PC-3 (cell line): ENCODE measurements at places on chromosomes 5 and 9.

DNA sequence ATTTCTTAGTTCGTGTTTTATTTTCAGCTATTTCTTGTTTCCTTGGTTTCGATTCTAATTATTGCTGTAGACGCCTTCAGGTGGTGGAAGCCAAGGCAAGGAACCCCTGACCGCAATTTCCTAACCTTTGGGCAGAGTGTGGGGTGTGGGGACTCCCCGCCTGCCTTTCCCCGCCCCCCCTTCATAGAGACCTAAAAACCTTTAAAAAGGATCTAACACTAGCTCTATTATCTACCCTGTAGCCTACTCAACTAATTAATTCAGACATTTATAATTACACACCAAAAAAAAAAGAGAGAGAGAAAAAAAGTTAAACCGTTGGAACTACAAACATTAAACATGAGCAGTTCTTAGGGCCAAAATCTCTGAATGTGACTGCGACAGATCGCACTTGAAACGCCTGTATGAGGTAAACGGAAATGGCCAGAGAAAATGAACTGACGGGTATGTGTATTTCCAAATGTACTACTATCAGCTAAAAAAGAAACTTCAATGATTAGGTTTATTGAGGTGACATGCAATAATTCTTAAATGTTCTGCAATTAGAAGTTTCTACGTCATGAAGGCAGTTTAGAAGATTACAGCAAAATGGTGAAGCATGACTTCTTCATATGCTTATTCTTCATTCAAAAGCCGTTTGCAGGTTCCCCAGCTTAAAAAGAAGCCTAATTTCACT lies 19.0 kb upstream of the FER start:
- peak overlapping the region; percentile 79 for H3K4me3 ChIP-seq
- H3K4me1 ChIP-seq: peaks cover 26% of the 10 kb centered on the region
- no peaks in the 10 kb centered on the region for H3K36me3 ChIP-seq

GRCh38 chr5:55897905-55898304 lies 46.7 kb downstream of the IL31RA start:
- no peaks in the 10 kb centered on the region for H3K27me3 ChIP-seq
- no peaks in the 10 kb centered on the region for H3K36me3 ChIP-seq
- no peak overlapping the region for H3K27ac ChIP-seq
- H3K4me3 ChIP-seq: no peak overlapping the region

GRCh38 chr5:107088907-107089306 lies 581.8 kb downstream of the EFNA5 start:
- H3K36me3 ChIP-seq: no peaks in the 10 kb centered on the region
- no peak overlapping the region for H3K4me3 ChIP-seq
- H3K4me1 ChIP-seq: no peaks in the 10 kb centered on the region
- no peak for DNase-seq

GRCh38 chr5:110716247-110717245 lies 9.9 kb downstream of the TMEM232 start:
- no peak overlapping the region for H3K4me3 ChIP-seq
- no peaks in the 10 kb centered on the region for H3K36me3 ChIP-seq
- DNase-seq: no peak
- H3K27ac ChIP-seq: no peak overlapping the region
- peaks cover 9% of the 10 kb centered on the region; the same call in 1 of the 2 replicates for H3K27me3 ChIP-seq

- no peaks in the 10 kb centered on the region for H3K4me1 ChIP-seq
- no peak overlapping the region for H3K27ac ChIP-seq
- H3K4me3 ChIP-seq: no peak overlapping the region
Measured at GRCh38 chr5:124236361-124237205, 509.9 kb downstream of the ZNF608 start.

DNA sequence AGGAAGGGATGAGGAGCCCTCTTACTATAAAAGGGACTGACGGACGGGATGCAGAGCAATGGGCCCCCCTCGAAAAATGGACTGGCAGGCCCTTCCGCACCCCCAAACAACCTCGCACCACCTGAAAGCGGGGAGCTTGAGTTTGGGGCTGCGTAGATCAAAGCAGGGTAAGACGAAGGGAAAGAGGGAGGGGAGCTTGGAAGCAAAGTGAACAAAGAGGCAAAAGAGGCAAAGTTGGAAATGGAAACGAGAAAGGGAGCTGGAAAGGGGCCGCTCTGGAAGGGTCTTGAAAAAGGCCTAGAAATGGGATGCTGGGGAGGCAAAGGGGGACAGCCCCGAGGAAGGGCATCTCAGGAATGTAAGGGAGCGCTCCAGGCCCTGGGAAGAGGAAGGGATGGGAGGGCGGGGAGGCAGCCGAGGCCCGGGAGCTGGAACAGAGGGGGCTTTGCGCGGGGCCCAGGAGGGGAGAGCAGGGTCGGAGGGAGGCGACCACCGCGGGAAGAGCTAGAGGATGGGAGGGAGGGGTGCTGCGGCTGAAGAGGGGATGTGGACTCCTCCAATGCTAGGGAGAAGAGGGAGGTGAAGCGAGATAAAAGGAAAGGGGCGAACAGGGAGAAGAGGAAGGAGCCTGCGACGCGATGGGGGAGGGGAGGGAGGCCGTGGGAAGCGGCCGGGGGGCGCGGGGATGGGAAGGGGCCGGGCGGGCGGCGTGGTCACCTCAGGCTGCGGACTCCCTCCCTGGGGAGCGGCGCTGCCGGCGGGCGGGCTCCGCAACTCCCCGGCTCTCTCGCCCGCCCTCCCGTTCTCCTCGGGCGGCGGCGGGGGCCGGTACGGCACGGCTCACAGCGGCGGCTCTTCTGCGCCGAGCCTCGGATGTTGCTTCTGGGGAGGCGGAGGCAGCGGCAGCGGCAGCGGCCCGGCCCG lies 577 bp downstream of the RNF145 start:
- no peaks in the 10 kb centered on the region for H3K27me3 ChIP-seq
- no peaks in the 10 kb centered on the region for H3K36me3 ChIP-seq
- H3K4me3 ChIP-seq: peak overlapping the region; percentile 95
- H3K27ac ChIP-seq: peak overlapping the region; percentile 93
- DNase-seq: no peak
- H3K4me1 ChIP-seq: peaks cover 32% of the 10 kb centered on the region

- H3K27ac ChIP-seq: no peak overlapping the region
- DNase-seq: no peak
- no peaks in the 10 kb centered on the region for H3K36me3 ChIP-seq
- peaks cover 55% of the 10 kb centered on the region for H3K27me3 ChIP-seq
Measured at GRCh38 chr5:174008922-174009321, 20.0 kb downstream of the C5orf47 start.

DNA sequence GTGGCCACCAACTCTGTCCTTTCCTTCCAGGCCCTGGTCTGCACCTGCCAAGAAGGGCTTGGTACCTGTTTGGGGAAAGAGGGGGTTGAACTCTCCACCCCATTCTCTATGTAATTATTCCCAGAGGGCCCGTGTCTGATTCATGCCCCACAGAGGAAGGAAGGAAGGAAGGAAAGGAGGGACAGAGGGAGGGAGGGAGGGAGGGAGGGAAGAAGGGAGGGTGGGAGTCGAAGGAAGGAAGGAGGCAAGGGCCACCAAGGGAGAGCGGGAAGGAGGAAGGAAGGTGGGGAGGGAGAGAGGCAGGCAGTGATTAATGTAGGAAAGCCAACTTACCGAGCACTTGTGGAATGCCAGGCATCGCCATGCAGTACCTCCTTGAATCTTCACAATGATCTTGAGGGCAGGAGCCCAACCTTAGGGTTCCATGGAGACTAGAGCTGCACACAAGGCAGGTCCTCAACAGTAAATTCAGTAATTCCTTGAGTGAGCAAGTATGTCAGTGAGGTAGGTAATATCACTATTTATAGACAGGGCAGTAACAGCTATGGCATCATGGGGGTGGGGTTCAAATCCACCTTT lies 75.8 kb downstream of the FGF18 start:
- peak overlapping the region; percentile 36; the same call in 1 of the 2 replicates for H3K4me3 ChIP-seq
- H3K4me1 ChIP-seq: peaks cover 21% of the 10 kb centered on the region
- peak overlapping the region; percentile 82 for H3K27ac ChIP-seq
- 0 out of 2 replicates have a peak, but pooled peaks cover 3% of the 10 kb centered on the region for H3K27me3 ChIP-seq
- H3K36me3 ChIP-seq: no peaks in the 10 kb centered on the region

DNA sequence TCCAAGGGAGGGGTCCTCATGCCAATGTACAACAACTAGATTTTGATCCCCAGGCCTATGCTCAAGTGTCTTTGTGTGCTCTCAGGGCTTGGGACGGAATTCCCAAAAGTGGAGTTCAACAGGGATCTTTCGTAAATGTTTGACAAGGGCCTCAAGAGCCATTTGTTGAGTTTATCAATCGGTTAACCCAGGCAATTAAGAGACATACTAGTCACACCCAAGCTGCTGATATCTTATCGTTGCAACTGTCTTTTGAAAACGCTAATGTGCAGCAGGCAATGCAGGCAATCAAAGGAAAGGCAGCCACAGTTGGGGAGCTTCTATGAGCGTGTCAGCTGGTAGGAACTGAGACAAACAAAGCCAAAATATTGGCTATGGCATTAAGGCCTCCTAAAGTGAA lies 161.2 kb downstream of the CPLANE1 start:
- no peaks in the 10 kb centered on the region for H3K36me3 ChIP-seq
- no peaks in the 10 kb centered on the region for H3K27me3 ChIP-seq
- no peaks in the 10 kb centered on the region for H3K4me1 ChIP-seq

DNA sequence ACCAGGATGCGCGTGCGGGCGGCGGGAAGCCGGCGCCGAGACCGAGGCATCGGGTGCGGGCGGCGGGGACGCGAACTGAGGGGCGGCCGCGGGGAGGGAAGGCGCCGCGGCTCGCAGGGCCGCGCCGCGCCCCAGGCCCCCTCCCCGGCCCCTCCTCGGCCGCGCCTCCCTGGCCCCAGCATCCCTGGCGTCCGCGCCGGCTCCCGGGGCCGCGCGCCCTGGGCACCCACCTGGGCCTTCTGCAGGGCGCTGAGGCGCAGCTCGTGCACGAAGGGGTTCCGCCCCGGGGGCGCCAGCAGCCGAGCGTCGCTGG lies 324 bp downstream of the LPCAT1 start:
- peak overlapping the region; percentile 86 for H3K27ac ChIP-seq
- peaks cover 30% of the 10 kb centered on the region for H3K36me3 ChIP-seq
- no peak for DNase-seq
- peaks cover 31% of the 10 kb centered on the region for H3K4me1 ChIP-seq
- H3K27me3 ChIP-seq: no peaks in the 10 kb centered on the region

DNA sequence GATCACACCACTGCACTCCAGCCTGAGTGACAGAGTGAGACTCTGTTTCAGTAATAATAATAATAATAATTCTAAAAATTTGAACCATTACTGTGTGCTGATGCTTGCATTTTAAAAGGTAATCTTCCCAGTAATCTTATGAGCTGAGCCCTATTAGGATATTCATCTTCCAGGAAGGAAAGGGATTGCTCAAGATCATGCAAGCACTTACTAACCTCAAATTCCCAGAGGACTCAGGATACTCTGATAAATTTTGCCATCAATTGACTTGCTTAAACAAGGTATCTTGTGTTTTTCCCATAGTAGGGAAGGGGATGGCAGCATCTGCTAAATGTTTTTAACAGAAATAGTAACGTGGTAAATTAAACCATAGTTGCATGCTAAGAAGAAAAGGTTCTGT lies 176.4 kb upstream of the MRPS30 start:
- H3K4me3 ChIP-seq: no peak overlapping the region
- no peaks in the 10 kb centered on the region for H3K36me3 ChIP-seq
- no peaks in the 10 kb centered on the region for H3K27me3 ChIP-seq
- DNase-seq: no peak
- H3K27ac ChIP-seq: no peak overlapping the region
- no peaks in the 10 kb centered on the region for H3K4me1 ChIP-seq

- H3K4me1 ChIP-seq: no peaks in the 10 kb centered on the region
- DNase-seq: peak; percentile 15
- H3K27me3 ChIP-seq: no peaks in the 10 kb centered on the region
- H3K4me3 ChIP-seq: no peak overlapping the region
Measured at GRCh38 chr9:1353291-1353690, 303.1 kb downstream of the DMRT2 start.

- no peaks in the 10 kb centered on the region for H3K36me3 ChIP-seq
- no peaks in the 10 kb centered on the region for H3K27me3 ChIP-seq
- H3K27ac ChIP-seq: no peak overlapping the region
Measured at GRCh38 chr5:147240266-147240985, 5.6 kb downstream of the STK32A start.

- H3K4me3 ChIP-seq: no peak overlapping the region
- no peaks in the 10 kb centered on the region for H3K36me3 ChIP-seq
- no peaks in the 10 kb centered on the region for H3K27me3 ChIP-seq
- DNase-seq: no peak
Measured at GRCh38 chr5:82777106-82777505, 300.1 kb downstream of the TMEM167A start.

- H3K27me3 ChIP-seq: no peaks in the 10 kb centered on the region
- H3K27ac ChIP-seq: no peak overlapping the region
Measured at GRCh38 chr9:100731038-100731556, 153.2 kb downstream of the CAVIN4 start.

- no peaks in the 10 kb centered on the region for H3K27me3 ChIP-seq
- no peak overlapping the region for H3K27ac ChIP-seq
- peaks cover 40% of the 10 kb centered on the region for H3K4me1 ChIP-seq
- DNase-seq: no peak
- no peaks in the 10 kb centered on the region for H3K36me3 ChIP-seq
Measured at GRCh38 chr9:20566401-20566800, 55.9 kb downstream of the MLLT3 start.

DNA sequence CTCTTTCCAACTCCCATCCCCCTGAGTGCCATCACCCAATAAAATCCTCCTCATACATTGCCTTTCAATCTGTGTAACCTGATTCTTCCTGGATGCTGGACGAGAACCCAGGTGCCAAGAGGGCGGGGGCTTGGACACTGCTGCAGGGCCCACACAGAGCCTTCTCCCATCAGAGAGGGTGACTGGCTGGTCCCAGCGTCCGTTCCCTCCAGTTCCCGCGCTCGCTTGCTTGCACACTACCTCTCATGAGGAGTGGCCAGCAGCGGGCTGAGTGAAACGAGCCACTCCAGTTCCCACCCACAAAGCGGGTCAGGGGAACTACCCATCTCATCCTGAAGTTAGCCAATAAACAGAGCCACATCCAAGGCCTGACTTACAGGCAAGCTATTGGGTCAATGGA lies 602.6 kb upstream of the ADAMTS16 start:
- no peaks in the 10 kb centered on the region for H3K36me3 ChIP-seq
- H3K27me3 ChIP-seq: no peaks in the 10 kb centered on the region
- no peak overlapping the region for H3K27ac ChIP-seq
- H3K4me1 ChIP-seq: no peaks in the 10 kb centered on the region
- DNase-seq: no peak

GRCh38 chr5:150361301-150361700 lies 3.8 kb downstream of the TCOF1 start:
- H3K27me3 ChIP-seq: no peaks in the 10 kb centered on the region
- H3K4me1 ChIP-seq: peaks cover 19% of the 10 kb centered on the region; the same call in 1 of the 2 replicates
- peaks cover 64% of the 10 kb centered on the region for H3K36me3 ChIP-seq
- H3K27ac ChIP-seq: no peak overlapping the region

GRCh38 chr9:89883401-89884341 lies 278.9 kb downstream of the GADD45G start:
- no peaks in the 10 kb centered on the region for H3K4me1 ChIP-seq
- no peaks in the 10 kb centered on the region for H3K36me3 ChIP-seq
- no peak overlapping the region for H3K4me3 ChIP-seq

GRCh38 chr9:110432253-110432652 lies 94.6 kb upstream of the TXNDC8 start:
- H3K36me3 ChIP-seq: no peaks in the 10 kb centered on the region
- no peak overlapping the region for H3K27ac ChIP-seq
- no peak for DNase-seq

DNA sequence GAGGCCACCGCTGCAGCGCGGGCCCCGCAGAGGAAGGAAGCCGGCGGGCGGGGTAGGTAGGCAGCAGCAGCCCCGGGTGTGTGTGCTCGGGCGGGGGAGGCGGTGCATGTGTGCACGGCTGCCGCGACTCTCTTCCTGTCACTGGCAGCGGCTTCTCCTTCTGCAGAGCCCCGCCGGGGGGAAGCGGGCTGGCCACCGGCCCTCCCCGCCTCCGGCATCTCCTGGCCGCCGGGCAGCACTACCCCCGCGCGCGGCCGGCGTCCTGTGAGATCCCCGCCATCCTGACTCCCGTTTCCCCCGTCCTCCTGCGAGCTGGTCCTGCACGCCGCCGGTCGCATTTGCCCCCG lies 315 bp downstream of the PIK3R1 start:
- peak overlapping the region; percentile 73 for H3K4me3 ChIP-seq
- no peaks in the 10 kb centered on the region for H3K27me3 ChIP-seq
- no peaks in the 10 kb centered on the region for H3K36me3 ChIP-seq
